ENCODE measurements at places on chromosomes 3 and 15.

DNA sequence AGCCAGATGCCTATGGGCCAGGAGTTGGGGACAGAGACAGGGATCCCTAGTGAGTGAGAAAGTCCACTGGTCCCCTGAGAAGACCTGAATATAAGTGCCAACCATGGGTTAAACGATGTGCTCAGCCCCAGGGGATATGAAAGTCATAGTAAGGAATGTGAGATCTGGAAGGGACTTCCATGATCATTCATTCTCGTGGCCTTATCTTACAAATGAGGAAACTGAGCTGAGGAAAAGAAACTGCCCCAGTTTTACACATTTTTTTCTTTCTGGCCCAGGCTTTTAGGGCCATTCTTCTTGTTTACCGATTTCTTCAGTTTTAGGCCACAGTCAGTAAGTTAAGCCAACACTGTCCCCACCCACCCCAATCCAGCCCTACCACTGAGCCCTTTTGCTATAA, 11.1 kb downstream of the CD80 start:
- DNase-seq: no peak

GRCh38 chr3:188133646-188134045, 20.3 kb upstream of the LPP start:
- DNase-seq: no peak

GRCh38 chr15:67902579-67903009, 62.7 kb upstream of the RNU6-1 start:
- no peak for DNase-seq

- no peak for DNase-seq
These were observed 452 bp downstream of the DCP1A start for GRCh38 chr3:53346922-53347260.

- no peak for DNase-seq
These were observed 142.0 kb upstream of the SLC2A2 start for GRCh38 chr3:171168551-171168950.

DNA sequence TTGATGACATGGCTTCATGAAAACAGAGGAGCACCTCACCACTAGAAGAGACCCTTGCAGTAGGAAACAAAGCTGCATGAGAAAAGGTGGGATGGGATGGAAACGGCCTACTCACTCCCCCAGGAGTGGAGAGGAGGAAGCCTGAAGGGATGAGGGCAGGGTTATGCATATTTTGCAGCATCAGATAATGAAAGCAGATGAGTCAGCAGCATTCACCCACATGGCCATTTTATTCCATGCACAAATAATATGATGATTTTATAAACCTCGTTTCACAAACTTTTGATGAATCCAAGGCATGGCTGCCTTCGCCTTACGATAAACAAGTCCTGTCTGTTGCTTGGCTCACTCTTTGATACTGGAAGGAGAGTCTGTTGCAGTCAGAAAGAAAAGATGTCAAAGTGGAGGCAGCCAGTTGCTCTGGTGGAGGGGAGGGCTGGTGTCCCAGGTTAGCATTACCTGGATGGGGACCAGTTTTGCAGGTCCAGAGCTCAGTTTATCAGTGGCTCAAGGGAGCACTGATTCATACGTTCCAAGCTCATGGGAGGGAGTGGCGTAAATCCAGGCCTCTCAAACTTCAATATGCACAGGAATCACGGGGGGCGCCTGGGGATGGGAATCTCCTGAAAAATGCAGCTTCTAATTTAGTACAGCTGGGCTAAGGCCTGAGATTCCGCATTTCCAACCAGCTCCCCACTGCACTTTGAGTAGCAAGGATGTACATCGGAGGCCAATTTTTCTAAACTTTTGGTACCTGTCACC, 9.2 kb upstream of the EHD4 start:
- no peak for DNase-seq

- no peak for DNase-seq
These were observed 31.8 kb downstream of the MGA start for GRCh38 chr15:41692049-41692448.

GRCh38 chr3:14836049-14836468, 17.3 kb downstream of the FGD5 start:
- no peak for DNase-seq

DNA sequence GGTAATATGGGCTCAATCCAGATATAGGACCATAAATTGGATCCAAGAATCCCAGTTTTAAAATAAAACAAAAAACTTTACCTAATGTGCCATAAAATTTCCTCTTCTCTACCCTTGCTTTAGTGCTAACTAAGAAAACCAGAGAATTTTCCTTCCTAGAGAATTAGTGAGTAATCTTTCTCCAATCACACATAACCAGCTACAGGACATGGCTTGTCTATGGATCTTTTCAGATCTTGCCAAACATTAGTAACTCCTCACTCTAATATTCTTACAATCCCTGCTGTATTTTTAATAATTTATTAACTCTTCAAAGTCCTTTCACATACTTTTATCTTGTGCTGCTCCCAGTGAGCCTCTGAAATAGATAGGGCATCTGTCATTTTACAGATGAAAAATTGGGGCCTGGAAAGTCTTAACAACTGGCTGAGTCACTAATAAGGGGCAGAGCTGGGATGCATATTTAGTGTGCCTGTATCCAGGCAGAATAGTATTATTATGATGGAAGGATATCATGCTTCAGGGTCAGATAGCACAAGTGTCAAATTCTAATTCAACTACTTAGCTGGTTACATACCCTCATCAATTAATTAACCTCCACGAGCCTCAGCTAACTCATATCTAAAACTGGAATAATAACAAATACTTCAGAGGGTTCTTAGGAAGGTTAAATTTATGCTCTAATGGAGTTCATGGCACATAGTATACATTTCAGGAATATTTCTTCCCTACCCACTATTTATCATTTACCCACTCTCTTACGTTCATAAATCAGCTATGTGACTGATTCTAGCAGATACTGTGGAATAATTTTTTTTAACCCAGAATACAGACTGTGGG, 5.6 kb downstream of the ZBED2 start:
- no peak for DNase-seq

DNA sequence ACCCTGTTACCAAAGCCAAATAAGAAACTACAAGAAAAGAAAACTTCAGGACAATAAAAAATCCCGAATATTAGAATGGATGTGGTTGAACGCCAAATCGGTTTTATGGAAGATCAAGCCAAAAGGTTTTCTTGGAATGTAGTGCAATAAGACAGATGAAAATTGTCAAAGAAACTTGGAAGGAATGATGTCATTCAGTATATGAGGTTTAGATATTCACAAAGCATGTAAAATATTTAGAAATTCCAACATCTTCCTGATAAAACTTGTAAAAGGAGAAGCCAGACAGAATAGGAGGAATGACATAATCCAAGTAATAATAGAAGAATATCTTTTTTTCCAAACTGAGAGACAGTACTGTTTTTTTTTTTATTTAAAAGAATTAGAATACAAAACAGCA, 130.3 kb upstream of the ZPLD1 start:
- no peak for DNase-seq

GRCh38 chr15:85694091-85694490, 100.6 kb downstream of the KLHL25 start:
- no peak for DNase-seq

DNA sequence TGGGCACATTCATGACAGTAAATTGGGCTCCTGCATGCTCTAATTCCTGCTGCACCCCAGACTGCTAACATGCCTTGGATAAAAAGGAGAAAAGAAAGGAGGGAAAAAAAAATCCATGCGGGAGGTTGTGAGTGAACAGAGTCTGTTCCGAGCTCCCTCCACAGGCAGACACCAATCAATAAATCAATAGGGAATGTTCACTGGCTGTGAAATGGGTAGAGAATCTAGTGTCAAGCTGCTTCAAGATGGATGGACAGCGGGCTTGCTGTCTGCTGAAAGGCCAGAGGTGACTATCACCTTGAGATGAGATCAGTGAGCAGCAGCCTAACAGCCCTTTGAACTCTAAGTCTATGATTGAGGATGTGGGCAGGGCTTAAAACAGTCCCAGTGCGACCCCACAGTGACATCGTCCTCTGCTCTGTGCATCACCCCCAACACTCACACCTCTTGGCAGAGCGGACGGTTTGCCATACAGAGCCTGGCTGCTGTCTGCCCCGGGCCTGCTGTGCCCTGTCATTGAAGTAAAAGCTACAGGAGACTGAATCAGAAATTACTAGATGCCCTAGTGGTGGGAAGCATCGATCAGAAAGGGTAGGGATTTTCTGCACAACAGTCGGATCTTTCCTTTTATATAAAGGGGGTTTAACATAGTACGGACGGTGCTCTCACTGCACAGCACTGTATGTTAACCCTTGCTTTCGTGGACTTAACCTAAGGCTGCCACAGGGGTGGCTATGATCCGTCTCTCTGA, 247.9 kb upstream of the ONECUT1 start:
- DNase-seq: no peak

- DNase-seq: no peak
These were observed 143.1 kb upstream of the KCNMB2 start for GRCh38 chr3:178393146-178393545.

GRCh38 chr15:81023483-81024264, 23.0 kb downstream of the TLNRD1 start:
- peak; percentile 80 for DNase-seq

DNA sequence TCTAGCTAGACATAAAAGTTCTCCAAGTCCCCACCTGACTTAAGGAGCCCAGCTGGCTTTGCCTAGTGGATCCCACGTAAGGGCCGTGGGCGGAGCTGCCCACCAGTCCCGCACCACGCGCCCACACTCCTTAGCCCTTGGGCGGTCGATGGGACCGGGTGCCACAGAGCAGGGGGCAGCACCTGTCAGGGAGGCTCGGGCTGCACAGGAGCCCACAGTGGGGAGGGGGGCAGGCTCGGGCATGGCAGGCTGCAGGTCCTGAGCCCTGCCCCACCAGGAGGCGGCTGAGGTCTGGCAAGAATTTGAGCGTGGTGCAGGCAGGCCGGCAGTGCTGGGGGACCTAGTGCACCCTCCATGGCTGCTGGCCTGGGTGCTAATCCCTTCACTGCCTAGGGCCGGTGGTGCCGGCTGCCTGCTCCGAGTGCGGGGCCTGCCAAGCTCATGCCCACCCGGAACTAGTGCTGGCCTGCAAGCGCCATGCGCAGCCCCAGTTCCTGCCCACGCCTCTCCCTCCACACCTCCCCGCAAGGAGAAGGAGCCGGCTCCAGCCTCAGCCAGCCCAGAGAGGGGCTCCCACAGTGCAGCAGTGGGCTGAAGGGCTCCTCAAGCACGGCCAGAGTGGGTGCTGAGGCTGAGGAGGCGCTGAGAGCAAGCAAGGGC, 78.7 kb downstream of the SLC6A1 start:
- no peak for DNase-seq

DNA sequence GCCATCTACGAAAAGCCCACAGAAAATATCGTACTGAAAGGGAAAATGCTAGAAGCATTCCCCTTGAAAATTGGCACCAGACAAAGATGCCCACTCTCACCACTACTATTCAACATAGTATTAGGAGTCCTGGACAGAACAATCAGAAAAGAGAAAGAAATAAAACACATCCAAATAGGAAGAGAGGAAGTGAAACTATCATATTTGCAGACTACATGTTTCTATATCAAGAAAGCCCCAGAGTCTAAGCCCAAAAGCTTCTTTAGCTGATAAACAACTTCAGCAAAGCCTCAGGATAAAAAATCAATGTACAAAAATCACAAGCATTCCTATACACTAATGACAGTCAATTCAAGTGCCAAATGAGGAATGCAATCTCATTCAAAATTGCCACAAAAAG, 15.6 kb downstream of the OR5K3 start:
- no peak for DNase-seq

GRCh38 chr3:148146241-148146640, 551.5 kb upstream of the AGTR1 start:
- no peak for DNase-seq

Data from globus pallidus (tissue), 1 donor.